Stimulated activated CD4-positive, alpha-beta T cell treated with anti-CD3 and anti-CD28 coated beads, Interleukin-1b, Interleukin-23, amount 100 ng/mL, for 1 hour (primary cell): ENCODE measurements at places on chromosomes 7 and 10.

DNA sequence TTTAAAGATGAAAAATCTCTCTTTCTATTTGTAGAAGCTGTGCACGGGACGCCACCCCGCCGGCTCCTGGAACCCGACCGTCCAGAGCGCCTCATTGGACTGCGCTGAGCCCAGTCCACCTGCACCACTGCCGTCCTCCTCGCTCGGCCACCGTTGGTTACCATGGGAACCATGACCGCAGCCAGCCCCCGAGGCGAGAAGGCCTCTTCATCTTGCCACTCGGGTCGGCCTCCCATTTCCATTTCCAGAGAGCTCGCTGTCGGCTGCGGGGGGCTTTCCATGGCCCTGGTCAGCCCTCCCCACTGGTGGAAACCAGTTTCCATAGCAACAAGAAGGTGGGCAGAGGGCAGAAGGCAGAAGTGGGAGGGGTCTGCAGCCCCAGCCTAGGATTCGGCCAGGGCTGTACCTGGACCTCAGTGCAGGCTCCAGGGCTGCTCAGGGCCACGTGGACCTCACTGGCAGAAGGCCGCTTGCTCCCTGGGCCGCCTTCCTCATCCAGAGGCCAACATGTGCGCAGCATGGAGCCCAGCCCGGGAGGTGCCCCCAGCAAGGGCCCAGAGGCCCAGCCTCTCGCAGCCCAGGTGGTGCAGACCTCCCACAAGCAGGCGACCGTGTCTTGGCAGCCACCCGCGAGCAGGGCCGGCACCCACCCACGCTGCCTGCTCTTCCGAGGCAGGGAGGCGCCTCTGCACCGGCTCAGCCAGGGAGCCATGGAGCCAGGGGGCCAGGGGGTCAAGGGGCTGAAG, 283.5 kb upstream of the PPP2R2D start:
- DNase-seq = no peak

DNA sequence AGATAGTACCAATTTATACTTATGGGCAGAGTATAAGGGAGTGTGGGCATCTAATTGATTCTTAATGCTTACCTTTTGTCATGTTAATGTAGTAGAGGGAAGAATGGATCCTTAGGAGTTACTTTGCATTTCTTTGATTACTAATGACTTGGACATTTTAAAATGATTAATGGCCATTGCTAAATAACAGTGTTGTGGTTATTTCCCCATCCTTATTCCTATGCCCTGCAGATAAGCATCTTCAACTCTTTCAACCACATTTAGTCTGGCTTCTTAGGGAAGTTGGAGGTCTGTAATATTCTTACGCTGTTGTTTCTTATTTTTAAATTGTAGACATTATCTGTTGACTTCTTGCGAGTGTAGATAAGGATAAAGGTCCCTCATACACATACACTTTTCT, 37.2 kb downstream of the KAT6B start:
- no peak for DNase-seq

- DNase-seq = no peak
Measured at GRCh38 chr7:50146692-50147091, 53.6 kb upstream of the ZPBP start.

GRCh38 chr10:26801831-26802230, 58.9 kb downstream of the ABI1 start:
- no peak for DNase-seq

DNA sequence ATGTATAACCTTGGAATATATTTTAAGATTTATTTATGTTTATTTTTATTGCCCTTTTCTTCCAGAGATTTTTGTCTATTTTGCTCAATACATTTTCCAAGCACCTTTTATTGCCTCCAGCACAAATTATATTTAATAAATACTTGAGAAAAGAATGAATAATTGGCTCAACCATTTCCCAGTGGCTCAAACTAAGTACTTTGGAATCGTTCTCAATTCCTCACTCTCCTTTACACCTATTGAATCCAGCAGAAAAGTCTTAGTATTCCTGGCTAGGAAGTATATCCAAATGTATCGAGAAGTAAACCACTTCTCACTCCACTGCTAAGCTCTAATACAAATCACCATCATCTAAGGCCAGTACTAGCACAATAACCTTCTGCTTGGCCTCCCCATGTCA, 276.1 kb downstream of the NEBL start:
- no peak for DNase-seq
